Right atrium auricular region (tissue), 2 donors: ENCODE measurements at places on chromosomes 1 and 21.

GRCh38 chr1:108962681-108963051 is 618 bp downstream of the CLCC1 start:
- no peak for DNase-seq

- no peak for DNase-seq
These were observed 429.0 kb downstream of the NEGR1 start for GRCh38 chr1:71853360-71853759.

DNA sequence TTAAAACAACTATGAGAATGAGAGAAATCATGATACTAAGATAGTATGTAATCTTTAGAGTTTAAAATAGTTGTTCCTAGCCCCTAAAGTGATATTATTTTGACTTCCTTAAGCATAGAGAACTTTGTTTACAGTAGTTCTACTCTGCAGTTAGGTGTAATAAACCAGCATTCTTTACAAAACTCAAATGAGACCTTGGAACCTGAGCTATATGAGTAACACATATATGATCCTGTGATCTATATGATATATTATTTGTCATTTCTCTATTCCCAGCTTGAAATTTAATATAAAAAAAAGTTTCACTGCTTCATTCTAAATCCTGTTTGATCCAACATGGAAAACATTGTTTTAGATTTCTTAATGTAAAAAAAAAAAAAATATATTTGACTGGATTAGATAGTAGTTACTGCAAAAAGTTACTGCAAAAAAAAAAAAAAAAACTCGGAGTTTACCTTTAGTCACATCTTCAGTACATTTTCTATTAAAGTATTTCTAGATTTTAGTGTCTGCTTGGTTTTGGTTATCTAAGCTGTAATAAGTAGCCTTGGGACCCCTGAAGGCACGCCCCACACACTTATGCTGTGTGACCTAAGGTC is 463.8 kb downstream of the USP25 start:
- no peak for DNase-seq

GRCh38 chr1:74468982-74469603 is 43.3 kb downstream of the LRRC53 start:
- DNase-seq: no peak

- DNase-seq: no peak
These were observed 211.6 kb downstream of the COL11A1 start for GRCh38 chr1:102896771-102897170.

- no peak for DNase-seq
These were observed at the start of gene ITLN2 for GRCh38 chr1:160954158-160955104. ITLN2 (minus strand) TSS chr1:160954809; CDS start chr1:160954741, 68 bp downstream.

GRCh38 chr1:9782116-9782751 is 41.5 kb downstream of the CLSTN1 start:
- no peak for DNase-seq

DNA sequence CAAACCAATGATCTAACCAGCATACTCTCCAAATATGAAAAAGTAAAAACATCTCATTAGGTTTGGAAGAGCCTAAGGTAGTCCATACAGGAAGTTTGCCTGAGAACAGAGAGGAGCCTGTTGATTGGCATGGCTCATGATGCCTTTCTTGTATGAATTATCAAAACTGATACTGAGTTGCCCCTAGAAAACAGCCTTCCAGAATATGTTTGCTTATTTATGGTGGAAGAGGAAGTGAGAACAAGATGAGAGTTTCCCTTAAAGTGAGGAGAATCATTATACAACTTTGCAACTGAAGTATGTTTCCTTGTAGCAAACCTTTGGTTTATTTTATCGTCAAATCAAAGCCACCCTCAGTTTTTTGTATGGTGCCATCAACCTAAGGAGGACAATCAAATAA is 23.8 kb upstream of the KIAA1614 start:
- no peak for DNase-seq

- no peak for DNase-seq
These were observed 578 bp downstream of the USP21 start for GRCh38 chr1:161159913-161160243.

GRCh38 chr1:162823231-162823630 is 32.7 kb downstream of the HSD17B7 start:
- DNase-seq: no peak

GRCh38 chr1:53567851-53568250 is 108.7 kb downstream of the DMRTB1 start:
- no peak for DNase-seq

- DNase-seq: no peak
These were observed 44.4 kb upstream of the ANGPTL7 start for GRCh38 chr1:11144570-11145256.

DNA sequence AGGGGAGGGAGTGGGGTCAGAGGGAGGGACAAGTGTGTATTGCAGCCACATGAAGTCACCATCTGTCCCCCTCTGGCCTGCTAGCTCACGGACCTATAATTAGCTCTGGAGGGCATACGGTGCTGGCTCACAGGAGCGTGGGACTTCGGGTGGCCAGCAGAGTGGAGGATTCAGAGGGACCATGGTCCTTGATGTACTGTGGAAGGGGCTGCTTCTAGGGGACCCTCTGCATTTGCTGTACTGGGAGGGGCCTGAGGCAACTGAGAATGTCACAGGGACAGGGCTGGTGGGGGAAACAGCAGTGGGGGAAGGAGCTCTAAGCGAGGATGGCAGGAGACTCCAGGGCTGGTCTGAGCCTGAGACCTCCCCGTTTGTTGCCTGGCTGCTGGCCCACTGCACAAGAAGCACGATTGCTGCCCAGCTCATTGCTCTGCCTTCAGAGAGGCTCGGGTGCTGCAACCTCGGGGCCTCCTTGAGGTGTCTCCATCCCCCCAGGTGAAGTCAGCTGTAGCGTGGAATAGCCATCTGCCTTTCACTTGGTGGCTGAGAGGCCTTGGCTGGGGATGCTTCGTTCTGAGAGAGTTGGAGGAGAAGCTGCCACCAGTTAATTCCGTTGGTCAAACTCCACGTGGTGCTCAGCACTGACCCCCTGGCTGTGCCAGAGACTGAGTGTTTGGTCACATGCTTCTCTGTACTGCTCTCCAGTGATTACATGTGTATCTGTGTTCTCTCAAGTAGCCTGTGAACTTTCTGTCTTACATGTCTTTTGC is 2.7 kb downstream of the PPFIA4 start:
- DNase-seq: peak; percentile 62

DNA sequence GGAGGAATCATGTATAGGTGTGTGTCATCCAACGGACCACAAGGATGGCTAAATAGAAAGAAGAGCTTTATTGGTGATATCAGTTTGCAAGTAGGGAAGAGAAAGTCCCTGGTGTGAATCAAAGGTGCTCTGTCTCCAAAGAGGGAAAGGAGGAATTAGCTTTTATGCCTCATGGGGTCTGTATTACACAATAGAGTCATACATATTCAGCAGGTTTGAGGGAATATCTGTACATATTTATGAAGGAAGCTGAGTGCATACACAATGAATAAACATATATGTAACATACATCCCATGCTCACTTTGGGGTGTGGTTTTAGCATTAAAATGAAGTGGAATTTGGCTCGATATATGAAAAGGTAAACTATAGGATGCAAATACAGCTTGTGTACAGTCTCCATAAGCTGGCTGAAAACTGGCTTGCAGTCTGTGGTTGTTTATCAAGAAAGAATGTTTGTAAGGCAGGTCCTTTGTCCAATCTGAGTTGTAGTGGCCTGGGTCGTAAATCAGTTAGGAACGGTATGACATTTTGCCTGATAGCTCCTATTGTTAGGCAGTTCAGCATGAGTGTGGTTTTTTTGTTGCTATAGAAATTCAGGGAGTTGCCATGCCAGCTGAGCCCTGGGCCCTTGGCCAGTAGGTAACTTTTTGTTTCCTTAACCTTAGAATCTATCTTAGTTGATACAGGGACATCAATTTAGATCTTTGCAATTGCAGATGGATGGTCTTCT is 198.0 kb upstream of the ZP4 start:
- no peak for DNase-seq

GRCh38 chr1:243489681-243490546 is 234.1 kb downstream of the SDCCAG8 start:
- DNase-seq: no peak

DNA sequence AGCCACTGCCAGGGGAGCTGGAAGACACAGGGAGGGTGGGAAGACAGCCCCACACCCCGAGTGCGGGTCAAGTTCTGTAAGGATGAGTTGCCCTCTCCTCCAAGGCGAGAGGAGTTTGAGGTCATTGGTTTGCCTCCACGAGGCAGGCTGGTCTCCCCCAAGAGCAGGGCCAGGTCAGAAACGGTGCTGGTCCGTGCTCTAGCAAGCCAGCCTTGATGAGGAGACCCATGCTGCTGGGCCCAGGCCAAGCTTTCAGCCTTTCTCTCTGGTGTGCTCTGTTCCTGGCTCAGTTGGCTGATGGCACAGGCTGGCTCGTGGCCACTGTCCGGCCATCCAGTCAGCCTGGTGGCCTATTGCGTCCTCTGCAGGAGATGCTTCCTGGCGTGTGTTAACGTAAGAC is 12.0 kb upstream of the PCBP3 start:
- no peak for DNase-seq

DNA sequence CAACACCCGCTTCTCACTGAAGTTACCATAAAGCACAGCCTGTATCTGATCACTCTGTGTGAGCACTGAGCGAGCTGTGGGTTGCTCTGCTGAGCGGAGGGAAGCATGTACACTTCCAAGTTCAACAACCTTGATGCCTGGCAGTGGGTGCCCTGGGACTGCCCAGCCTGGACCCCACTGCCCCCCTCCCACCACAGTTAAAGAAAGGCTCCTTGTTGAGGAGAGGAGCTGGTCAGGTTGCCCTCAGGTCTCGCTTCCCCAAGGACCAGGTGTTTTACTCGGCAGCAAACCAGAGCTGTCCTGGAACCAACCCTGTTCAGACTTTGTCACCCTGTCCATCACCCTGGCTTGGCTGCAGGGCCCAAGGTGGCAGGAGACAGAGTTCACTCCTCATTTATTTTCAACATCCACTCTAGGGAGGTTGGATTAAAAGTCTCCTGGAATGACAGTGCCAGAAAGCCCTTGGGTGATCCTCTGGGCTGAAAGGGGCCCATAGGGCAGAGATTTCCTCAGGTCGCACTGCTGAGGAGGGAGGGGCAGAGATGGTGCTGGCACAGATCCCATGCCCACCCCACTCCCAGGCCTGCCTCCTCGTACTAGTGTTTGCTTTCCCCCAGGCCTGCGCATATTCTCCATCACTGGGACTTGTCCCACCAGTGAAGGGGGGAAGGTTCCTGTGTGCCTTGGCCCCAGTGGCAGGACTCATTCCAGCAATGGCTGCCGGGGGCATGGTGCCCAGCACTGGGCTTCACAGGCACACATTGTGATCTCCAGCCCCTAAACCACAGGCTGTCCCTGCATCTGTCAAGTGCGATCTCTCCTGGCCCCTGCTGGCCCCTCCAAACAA is 101.7 kb downstream of the TRABD2B start:
- no peak for DNase-seq

DNA sequence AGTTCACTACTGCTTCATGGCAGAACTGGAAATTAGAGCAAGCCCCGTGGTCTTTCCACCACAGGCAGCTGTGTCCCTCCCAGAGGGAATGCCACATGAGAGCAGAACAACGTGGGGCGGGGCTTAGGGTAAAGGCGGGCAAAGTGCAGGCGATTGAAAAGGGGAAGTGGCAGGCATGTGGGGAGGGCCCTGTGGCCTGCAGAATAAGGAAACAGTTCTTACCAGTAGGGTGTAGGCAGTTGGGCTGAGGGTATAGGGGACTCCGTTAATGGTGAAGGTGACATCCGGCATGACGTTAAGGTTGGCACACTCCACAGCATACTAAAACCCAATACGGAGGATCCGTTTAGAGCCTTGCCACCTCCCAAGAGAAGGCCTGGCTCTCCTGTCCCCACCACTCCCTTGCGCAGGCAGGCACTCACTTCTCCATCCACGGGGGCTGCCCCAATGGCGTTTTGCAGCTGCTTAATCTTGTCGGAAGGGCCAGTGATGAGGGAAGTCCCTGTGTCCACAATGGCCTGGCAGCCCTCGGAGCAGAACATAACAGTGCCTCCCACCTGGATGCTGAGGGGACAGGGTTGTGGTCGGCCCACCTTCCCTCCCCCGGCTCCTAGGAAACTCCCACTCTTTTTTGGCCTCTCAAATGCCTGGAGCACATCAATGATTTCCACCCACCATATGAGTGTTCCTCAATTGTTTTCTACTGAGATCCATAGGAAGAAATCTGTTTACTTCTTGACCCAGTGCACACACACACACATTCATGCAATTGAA is 9.1 kb upstream of the RAB7B start:
- peak; percentile 70 for DNase-seq

GRCh38 chr1:19479351-19480120 is 5.8 kb downstream of the CAPZB start:
- DNase-seq: no peak

DNA sequence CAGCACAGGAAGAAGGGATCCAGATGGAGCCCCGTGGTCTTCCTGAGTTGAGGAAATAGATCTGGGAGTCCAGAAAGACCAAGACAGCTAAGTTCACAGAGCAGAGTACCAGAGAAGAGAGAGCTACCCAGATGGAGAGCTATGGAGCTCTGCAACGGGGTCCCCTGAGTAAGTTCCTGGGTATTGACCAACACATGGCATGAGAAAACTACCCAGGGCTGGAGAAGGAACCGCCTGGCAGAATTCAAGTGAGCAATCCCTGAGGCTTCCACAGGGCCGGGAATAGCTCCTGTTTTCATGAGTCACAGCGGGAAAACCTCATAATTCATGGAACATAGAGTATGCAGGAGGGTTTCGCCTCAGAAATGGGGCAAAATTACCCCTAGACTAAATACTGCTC is 19.7 kb downstream of the STPG1 start:
- peak; percentile 51 for DNase-seq

DNA sequence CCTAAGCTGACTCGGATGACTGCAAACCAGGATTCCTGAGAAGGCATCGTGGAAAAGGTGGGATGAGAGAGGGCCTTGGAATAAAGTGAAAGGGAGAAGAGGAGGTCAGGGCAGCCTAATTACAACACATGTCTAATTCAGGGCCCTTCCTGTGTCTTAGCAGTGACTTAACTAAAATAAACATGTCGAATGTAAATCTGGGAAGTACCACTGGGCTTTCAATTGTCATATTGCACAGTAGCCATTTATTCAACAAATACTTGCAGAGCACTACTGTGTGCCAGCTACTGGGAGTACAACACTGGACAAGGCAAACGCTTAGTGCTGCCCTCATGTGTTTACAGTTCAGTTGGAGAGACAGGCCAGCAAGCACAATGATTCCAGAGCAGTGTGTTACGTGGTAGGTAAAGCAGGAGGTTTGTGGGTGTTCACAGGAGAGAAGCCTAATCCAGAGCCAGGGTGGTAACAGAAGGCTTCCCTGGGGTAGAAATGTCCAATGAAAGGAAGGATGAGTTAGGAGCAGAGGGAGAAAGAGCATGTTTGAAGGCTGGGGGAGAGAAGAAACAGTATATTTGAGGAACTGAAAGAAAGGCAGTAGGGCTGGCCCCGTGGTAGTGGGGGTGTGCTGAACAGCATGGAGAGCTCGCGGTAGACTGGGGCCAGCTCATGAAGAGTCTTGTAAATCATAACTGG is 38.0 kb upstream of the RASAL2 start:
- no peak for DNase-seq

DNA sequence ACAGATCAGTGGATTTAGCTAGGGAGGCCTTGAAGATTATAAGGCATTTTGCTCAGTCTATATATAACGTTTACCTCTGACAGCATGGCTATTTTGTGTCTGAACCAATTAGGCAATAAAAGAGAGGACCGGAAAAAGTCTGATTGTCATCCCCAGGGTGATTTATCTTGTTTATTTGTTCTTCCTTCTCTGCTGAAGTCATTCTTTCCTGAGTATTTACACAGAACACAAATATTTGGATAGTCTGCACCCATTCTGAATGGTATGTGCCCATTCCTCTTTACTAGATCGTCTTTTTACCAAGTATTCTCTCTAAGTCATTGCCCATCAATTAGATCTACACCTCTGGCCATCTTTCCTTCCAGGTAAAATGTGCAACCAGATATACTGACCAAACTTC is 1602.9 kb downstream of the KCNT2 start:
- DNase-seq: no peak

GRCh38 chr1:217067642-217068041 is 344.4 kb upstream of the ESRRG start:
- DNase-seq: no peak
